ENCODE measurements at places on chromosomes 5 and 9. TPM values are rescaled to one million over a fixed set of nuclear protein-coding genes. Genes with fewer than 3 reads are reported as not detected.

HK3 gene
- total RNA-seq, result 4.6 TPM

ECM2 gene
- total RNA-seq, result 13.5 TPM

CCL21 gene
- total RNA-seq, result not detected

CHMP5 gene
- total RNA-seq, result 73.9 TPM

SVEP1 gene
- total RNA-seq, result 89.3 TPM

CSF1R gene
- 48.9 TPM for total RNA-seq

ZDHHC11 gene
- total RNA-seq, result not detected

CTXN3 gene
- 2.6 TPM for total RNA-seq

CYLC2 gene
- total RNA-seq, result 15.9 TPM

CER1 gene
- 3.9 TPM for total RNA-seq

HTR4 gene
- 1.7 TPM for total RNA-seq

DROSHA gene
- 73.7 TPM for total RNA-seq

- no peak for DNase-seq
Measured at GRCh38 chr5:177967221-177967887, 28.7 kb downstream of the PROP1 start.

- DNase-seq, result peak; percentile 22
Measured at GRCh38 chr9:37732086-37732741, 21.4 kb upstream of the TRMT10B start.

GRCh38 chr9:112750764-112751055, 150 bp downstream of the SNX30 start:
- no peak for DNase-seq

- DNase-seq, result no peak
Measured at GRCh38 chr5:52789851-52790250, 2.1 kb downstream of the ITGA1 start.

- no peak for DNase-seq
Measured at GRCh38 chr5:132016721-132017250, 5.3 kb upstream of the ACSL6 start.

DNA sequence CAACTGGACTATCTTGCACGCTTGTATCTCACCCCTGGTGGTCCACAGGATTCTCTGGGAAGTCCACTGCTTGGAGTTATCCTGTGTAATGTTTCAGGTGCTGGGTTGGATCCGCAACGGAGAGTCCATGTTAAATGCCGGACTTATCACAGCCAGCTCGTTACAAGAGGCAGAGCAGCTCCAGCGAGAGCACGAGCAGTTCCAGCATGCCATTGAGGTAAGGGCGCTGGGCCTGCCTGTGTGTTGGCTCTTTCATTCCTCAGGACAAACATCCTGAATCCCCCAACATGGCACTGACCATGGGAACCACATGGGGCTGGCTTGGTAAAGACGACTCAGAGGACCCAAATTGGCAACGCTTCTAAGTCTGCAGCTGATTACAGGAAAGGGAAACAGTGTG, 214.8 kb upstream of the OTULINL start:
- no peak for DNase-seq

DNA sequence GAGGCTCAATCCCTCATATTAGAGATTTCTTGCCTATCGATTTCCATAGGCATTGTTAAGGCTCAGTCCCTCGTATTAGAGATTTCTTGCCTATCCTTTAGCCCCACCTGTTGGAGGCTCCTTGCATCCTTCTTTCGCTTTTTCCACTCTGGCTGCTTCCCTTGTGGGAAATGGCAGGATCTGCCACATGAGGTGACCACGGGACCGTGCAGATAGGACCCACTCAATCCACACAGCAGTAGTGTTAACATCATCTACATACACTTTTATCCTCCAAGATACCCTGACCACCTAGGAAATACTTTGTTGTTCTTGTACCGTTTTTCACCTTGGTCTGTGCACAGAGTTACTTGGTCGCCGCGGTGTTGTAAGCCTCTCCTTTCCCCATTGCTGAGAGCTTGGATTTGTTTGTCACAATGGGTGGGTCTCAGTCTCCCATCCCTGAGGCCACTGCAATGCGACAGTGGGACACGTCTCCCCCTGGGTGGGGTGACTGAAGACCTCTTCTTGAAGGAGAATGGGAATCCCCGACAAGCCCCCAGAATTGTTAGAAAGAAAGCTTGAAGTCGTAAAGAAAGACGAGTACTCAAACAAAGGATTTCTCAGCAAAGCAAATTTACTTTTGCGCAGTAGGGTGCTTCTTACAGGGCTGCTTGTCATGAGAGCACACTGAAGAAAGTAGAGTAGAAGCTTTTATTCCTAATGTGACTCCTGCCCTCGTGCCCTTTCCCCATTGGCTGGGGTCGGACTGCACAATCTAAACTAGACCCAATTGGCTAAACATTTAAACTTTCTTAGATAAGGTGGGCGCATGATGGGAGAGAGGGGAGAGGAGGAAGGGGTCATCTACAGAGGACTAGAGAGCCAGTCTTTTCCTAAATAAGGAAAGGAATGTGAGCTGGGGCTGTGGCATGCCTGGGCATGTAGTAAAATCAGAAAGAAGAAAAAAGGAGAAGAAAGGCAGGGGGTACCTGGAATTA, 19.8 kb downstream of the IFT74 start:
- peak; percentile 7 for DNase-seq

DNA sequence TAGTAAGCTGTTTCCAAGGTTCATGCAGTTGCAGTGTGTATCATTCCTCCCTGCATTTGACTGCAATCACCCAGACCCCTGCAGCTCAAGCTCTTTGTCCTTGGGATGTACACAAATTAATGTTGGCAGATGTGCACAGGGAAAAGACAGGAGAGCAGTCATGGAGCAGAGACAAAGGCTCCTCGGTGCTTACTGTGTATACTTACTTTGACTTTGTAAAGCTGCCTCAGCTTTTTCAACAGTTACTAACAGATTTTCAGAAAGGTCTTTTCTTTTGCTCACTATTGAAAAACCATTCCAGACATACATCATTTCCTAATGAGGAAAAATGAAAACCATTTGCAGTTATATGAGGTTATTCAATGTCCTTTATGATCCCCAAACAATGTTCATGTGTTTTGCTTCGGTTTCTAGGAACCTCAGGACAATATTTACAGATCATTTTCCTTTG, 124.9 kb downstream of the TTC39B start:
- no peak for DNase-seq

GRCh38 chr9:16133032-16133431, 580.2 kb downstream of the CCDC171 start:
- DNase-seq, result no peak

GRCh38 chr9:106307670-106308069, 555.3 kb upstream of the ZNF462 start:
- DNase-seq, result no peak

DNA sequence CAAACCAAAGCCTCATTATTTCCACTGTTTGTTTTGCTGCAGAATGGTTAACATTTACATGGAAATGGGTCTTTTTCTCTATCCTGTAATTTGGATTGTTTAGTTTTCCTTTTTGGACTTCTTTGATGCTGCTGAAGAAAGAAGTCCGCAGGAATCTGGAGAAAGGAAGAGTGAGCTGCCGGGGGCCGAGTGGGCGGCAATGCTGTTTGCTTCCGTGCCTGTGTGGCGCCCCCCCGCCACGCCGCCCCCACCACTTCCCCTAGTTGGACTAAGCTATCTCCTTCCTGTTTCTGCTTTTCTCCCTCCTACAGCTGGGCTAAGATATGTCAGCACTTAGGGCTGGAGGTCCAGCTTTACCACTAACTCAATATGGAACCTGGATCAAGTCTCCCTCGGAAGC, 39.7 kb downstream of the ACTL7B start:
- no peak for DNase-seq

- DNase-seq, result no peak
Measured at GRCh38 chr5:179858241-179858585, 404 bp downstream of the MRNIP start.

DNA sequence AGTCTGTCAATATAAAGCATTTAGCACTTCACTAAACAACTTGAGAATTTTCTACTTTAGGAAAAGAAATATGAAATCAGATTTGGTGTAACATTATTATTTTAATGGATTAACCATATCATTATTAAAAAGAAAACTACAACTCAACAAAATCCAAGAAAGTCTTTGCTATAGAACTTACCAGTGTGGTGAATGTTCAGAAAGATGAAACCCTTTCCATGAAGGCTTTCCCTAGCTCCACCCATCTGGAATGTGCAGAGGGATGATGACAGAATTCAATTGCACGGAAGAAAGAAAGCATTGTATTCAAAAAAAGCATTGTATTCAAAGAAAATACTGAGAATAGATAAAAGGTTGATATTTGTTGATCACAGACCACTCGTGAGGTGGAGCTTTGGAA, 328.6 kb upstream of the NUDT12 start:
- no peak for DNase-seq

GRCh38 chr9:389159-389558, 174.5 kb downstream of the DOCK8 start:
- no peak for DNase-seq

DNA sequence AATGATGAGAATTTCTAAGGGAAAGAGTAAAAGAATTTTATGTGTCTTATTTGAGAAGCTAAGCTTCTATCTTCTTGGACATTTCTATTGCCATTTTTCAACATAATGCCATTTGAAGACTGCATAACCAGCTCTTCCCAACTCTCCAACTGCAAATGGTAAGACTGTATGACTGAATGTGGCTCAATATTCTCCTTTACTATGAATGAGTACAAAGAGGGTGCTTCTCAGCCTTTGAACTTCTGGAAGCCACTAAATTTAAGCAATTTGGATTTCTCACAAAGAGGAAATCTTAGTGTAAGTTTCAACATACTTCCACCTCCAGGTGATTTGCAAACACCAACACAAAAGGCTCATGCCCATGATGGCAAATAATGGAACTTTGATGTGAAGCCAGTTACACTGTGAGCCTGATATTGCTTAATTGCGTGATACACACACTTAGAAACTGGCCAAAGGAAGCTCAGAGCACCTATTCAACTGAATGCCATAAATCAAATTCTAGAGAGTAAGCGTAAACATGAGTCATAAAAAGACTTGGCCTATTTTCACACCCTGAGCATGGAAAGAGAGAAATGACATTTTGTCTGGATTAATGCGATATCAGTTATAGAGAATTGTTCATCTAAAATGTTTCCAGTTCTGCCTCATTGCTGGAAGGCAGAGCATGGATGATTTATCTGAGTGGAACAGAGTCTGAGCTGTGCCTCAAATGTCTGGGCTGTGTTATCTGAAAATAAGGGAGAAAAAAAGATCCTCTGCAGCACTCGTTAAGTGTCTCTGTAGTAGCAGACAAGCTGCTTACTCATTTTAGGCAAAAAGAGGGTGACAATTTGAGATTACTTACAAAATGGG, 145.3 kb downstream of the PLK2 start:
- DNase-seq, result peak; percentile 7

- DNase-seq, result no peak
Measured at GRCh38 chr5:140255460-140256157, 47.3 kb downstream of the PFDN1 start.

DNA sequence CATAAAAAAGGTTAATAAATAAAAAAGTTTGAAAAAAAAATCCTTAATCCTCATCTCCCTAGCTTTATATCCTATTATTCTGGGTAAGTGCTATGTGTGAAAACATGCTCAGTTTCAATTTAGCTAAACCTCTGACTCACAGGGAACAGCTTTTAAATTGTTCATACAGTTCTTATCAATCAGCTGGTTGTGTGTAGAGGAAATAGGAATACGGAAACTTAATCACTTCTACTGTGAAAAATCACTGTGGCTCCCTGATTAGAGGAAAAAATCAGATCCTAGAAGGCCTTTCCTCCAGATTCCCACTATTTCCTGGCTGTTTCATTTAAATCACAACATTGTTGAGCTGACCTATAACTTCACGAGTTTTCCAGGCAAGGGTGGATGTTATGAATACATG, 120.5 kb downstream of the MARCHF3 start:
- no peak for DNase-seq

GRCh38 chr5:172477466-172477865, 23.1 kb upstream of the SH3PXD2B start:
- DNase-seq, result peak; percentile 40
